NCI-H1105 treated with DMSO at 0.1 percent for 48 hours (cell line): ENCODE measurements at places on chromosomes 16 and 17.

DNA sequence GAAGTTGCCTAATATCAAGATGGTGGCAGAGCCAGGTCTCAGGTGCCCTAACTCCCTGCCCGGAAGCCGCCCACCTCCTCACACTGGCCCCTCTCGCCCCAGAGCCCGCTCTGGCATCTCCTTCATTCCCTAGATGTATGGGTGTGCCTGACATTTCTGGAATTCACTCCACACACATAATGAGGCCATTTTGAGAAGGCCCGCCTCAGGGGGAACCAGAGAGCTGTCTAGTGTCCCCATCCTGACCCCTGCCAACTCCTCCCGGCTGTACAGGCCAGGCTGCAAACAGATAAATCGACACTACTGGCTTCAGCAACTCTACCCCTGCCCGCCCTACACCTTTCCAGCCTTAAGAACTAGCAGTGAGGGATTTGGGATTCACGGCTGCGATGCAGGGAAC, 7.7 kb downstream of the WNT3 start:
- no peak for DNase-seq

GRCh38 chr17:14904386-14904785, 360.7 kb downstream of the PMP22 start:
- no peak for DNase-seq

DNA sequence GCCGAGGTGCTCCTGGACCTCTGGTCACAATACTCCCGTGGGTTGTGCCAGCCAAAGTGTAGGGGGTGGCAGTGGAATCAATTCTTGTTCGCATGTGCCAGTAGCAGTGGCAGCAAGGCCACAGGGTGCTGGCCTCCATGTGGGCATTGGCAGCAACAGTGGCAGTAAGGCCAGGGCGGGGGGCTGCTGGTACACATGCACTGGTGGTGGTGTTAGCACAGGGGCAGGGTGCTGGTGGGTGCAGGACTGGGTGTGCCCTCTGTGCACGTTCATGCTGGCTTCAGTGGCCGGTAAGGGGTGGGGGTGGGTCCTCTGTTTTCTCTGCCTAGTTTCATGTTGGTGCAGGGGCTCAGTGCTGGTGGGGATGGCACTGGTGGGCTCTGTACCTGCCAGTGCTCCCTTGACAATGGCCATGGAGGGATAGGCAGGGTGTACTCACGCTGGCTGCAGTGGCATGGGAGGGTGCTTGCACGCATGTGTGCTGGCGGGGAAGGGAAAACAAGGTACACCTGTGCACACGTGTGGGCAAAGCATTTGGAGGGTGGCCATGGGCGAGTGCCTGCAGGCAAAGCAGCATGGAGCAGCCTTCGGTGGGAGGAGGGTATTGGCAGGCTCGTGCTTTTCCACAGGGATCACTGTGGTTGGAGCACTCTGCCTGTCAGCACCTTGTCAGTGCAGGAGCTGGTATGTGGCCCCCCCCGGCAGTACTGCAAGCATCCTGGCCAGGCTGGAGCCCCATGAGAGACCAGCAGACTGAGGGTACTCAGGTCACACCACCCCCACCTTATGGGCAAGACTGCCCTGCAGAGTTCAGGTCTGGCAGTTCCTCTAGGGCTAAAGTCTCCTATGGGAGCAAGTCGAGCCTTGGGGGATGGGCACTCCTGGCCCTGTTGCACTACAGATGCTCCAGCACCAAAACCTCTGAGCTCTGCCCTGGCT, 35.8 kb downstream of the NF1 start:
- DNase-seq = no peak

GRCh38 chr16:52786091-52786490, 239.1 kb upstream of the TOX3 start:
- no peak for DNase-seq

GRCh38 chr16:73610160-73610559, 562.2 kb upstream of the ZFHX3 start:
- no peak for DNase-seq

- DNase-seq = no peak
Measured at GRCh38 chr17:924711-925475, 54.7 kb downstream of the NXN start.

DNA sequence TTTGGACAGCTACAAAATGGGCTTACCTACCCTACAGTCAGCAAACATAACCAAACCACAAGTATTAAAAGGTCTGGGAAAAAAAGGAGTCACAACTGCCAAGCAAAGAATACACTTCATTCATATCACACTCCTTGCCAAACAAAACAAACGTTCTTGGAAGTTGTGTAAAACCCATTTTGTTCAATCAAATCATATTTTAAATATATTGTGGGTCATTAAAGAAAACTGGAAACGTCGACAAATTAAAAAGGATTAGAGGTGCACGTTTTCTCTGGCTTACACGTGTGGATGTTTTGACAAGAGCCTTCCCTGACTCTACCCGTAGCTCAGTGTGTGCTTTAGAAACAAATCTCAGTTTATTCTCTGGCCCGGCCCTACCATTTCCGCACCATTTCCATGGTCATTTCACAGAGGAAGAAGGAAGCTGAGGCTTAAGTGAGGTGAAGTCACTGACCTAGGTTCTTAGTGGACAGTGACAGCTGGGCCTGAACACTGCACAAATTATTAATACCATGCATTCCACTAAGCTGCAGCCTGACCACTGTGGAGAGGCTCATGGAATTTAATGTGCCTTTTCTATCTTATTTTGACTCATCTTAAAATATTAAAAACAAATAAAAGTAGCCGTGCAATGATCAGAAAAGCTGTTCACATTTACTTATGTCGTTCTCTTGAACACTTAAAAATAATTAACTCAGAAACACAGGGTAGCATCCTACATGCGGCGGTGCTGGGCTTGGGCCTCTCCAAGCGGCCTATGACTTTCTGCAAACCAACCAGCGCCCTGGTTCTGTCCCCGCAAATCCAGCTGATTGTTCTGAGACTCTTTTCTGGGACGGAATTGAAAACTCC, 968 bp downstream of the CEP112 start:
- no peak for DNase-seq

- peak; percentile 74 for DNase-seq
Measured at GRCh38 chr17:68777856-68778694, 176.9 kb upstream of the FAM20A start.

- DNase-seq = no peak
Measured at GRCh38 chr17:78555746-78556401, 21.3 kb downstream of the DNAH17 start.

GRCh38 chr16:74296104-74296431, 546 bp upstream of the PSMD7 start:
- no peak for DNase-seq

DNA sequence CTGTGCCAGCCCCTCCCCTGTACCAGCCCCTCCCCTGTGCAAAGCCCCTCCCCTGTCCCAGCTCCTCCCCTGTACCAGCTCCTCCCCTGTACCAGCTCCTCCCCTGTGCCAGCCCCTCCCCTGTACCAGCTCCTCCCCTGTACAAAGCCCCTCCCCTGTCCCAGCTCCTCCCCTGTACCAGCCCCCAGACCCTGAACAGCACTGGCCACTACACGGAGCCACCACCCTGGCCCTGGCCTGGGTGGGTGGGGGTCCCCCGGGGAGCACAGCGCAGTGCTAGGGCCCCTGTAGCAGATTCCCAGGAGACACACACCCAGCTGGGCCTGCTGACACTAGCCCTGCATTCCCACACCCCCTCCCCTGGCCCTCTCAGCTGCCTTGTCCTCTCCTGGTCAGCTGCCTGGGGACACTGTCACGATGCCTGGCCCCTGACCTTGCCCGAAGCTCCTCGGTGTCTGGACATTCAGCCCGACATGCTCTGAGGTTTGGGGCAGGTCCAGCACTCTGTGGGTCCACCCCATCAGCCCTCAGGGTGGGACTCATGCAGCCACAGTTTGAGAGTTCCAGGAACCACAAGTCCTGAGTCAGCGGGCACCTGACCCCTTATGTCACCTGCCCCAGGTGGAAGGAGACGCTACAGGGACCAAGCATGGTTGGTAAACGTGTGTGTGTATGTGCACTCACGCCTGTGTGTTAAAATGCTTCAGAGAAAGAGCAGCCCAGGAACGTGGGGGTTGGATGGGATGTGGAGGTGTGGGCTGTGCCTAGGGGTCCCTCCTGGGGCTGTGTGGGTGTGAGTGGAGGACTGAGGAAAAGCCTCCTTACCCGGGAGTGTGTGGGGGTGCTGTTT, 114.2 kb downstream of the METRNL start:
- DNase-seq = no peak

GRCh38 chr17:78255953-78256706, 24.7 kb downstream of the TMEM235 start:
- DNase-seq = no peak

DNA sequence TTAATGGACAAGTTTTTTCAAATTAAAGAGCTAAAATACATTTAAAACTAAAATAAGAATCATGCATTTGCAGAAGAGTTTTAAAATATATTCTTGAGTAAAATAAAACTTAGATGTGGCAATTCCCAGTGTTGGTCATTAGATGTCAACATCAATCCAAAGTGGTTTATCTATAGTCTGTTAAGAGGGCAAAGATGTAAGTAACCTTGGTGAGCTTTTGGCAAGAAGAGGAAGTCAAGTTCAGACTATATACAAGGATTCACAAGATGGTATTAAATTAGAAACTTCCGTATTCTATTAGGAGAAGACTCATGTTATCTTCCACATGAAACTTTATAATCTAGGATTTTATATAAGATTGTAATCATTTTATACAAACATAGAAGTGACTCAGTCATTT, 73.1 kb downstream of the CEP95 start:
- no peak for DNase-seq

GRCh38 chr16:28958836-28959235, 8.1 kb downstream of the NFATC2IP start:
- DNase-seq = no peak

DNA sequence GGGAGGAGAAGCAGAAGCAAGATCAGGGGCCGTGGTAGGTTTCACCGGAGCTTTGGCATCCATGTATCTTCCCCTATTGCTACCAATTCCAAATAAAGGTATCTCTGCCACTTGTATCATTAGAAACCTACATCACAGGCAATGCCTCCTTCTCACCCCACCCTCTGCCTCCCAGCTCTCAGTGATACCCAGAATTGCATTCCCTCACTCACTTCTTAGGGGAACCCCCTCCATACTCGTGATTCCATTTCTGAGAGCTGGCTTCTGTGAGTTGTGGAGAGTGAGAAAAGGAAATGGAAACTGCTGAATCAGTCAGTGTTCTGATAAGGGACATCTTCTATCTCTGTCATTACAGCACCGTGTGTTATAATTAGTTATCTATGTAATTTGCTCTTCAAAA, 2.3 kb upstream of the CCL3 start:
- DNase-seq = no peak

DNA sequence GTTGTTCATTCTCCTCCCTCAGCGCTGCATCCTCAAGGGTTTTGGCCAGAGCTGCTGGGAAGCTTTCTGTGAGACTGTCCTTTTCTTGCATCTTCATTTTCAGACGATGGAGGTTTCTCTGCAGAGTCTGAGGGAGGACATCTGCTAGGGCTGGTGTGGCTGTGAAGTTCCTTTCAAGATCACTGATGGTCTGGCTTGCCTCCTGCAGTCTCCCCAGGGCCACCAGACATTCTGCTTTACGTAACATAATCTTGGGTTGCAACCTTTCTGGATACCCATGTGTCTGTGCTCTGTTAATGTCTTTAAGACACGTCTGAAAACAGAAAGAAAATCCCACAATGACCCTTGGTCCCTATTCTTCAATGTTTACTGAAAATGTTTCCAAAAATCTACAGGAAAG, 29.0 kb downstream of the SMYD4 start:
- DNase-seq = no peak

- no peak for DNase-seq
Measured at GRCh38 chr16:10280262-10281170, 98.3 kb upstream of the GRIN2A start.

DNA sequence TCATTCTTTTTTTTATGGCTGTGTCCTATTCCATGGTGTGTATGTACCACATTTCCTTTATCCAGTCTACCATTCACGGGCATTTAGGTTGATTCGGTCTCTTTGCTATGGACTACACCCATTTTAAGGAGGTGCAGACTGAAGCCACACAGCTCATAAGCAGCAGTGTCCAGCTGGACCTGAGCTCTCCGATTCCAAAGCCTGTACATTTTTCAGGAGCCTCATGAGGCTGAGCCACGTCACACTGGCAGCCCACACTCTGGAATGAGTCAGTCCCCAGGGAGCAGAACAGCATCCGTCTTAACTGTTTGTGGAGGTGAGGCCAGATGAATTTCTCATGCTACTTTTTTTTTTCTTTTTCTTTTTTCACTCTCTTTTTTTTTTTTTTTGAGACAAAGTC, 116.1 kb downstream of the C16orf95 start:
- DNase-seq = no peak

- peak; percentile 39 for DNase-seq
Measured at GRCh38 chr17:74431568-74432423, at the start of gene GPRC5C. Gene GPRC5C, plus strand, starts transcription at chr17:74432088. Its CDS starts 7,689 bp downstream, at chr17:74439777.

DNA sequence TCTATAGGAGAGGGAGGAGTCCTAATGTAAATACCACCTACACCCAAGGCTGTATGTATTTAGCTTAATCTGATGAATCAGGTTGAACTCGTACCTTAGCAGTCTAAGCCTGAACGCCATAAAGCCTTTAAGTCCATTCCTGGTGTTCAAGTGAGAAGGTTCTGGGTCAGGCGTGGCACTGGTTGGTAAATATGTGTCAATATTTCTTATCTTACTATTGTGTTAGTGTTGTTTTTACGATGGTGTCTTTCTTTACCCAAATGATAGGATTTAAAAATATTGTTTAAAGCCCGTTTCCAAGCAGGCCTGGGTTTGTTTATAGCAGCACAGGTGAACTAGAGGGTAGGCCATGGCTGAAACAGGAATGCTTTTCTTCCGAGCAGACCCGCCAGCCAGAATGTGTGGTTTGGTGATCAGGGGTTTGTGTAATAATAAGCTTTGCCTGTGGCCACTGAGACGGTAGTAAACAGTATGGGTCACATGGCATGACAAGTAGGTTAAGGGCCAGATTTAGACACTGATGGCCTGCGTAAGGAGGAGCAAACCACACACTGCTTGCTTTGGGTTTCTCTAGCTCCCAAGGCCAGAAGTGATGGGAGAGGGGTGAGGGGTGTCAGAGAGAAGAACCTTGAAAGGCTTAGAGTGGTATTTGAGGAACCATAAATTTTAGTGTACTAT, 3.3 kb downstream of the TMEM94 start:
- no peak for DNase-seq

- DNase-seq = no peak
Measured at GRCh38 chr17:41620583-41621434, 3.6 kb downstream of the KRT17 start.

GRCh38 chr16:87420026-87421002, 28.2 kb downstream of the MAP1LC3B start:
- no peak for DNase-seq

DNA sequence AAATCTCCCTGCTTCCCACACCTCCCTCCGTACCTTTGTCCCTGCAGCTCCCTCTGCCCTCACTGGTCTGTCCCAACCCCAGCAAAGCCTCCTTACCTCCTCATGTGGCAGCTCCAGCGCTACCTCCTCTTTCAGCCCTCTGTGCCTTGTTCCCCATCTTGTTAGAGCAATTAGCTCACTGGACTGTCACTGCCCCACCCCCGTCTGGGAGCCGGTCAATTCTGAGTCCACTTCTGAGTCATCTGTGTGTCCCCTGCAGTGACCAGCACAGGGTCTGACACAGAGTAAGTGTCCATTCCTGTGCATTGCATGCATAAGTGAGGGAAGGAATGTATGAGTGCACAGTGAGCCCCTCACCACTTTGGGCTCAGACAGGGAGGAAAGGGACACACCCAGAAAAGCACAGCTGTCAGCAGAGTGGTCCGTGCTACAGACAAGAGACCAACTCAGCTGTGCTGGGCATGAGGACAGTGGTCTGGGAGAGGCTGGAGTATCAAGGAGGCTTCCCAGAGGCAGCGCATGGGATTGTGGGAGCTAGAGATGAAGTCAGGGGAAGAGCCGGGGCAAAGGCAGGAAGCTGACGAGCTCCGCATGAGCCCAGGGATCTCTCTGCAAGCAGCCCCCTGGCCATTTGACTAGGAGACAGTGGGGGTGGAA, 45.9 kb downstream of the PITPNM3 start:
- DNase-seq = no peak
